ENCODE measurements at places on chromosomes 5 and 9.

GRCh38 chr9:134620751-134621557 lies 20.6 kb upstream of the COL5A1 start:
- peak; percentile 45 for DNase-seq

DNA sequence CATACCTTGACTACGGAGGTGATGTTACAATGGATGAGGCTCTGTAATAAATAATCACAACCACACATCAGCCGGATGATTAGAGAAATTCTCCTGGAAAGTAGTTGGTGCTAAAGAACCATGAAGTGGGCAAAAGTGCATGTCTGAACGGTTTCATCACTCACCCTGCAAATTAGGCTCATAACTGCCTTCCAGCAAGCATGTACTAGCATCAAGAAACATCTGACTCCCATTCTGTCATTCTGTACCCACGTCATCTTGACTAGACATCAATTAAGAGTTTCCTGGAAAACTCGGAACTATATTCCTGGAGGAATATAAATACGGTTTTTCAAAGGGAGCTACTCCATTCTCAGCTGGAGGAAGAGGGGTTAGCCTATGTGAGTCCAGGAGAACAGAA lies 52.2 kb downstream of the HSD17B3 start:
- no peak for DNase-seq

DNA sequence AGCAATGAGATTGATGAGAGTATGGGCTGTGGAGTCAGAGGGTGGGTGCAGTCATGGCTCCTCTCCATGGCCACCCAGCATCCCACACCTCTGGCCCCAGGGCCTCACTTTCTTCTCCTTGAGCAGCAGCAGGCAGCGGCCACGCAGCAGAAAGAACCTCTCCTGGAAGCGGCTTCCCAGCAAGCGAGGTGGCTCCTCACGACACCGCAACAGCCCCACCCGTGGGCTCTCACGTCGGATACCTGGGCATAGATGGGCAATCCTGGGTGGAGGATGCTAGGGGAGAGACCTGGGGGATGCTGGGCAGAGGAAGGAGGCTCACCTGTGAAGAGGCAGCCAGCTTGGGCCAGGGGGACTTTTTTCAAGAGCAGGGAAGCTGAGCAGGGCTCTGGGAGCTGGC lies 5.2 kb upstream of the FCHSD1 start:
- peak; percentile 37 for DNase-seq

GRCh38 chr9:136695955-136696354 lies 8.7 kb upstream of the AGPAT2 start:
- no peak for DNase-seq

- DNase-seq, result no peak
Measured at GRCh38 chr5:103539376-103540330, 22.9 kb downstream of the NUDT12 start.

- DNase-seq, result no peak
Measured at GRCh38 chr5:56523790-56524575, 290.9 kb upstream of the ANKRD55 start.

DNA sequence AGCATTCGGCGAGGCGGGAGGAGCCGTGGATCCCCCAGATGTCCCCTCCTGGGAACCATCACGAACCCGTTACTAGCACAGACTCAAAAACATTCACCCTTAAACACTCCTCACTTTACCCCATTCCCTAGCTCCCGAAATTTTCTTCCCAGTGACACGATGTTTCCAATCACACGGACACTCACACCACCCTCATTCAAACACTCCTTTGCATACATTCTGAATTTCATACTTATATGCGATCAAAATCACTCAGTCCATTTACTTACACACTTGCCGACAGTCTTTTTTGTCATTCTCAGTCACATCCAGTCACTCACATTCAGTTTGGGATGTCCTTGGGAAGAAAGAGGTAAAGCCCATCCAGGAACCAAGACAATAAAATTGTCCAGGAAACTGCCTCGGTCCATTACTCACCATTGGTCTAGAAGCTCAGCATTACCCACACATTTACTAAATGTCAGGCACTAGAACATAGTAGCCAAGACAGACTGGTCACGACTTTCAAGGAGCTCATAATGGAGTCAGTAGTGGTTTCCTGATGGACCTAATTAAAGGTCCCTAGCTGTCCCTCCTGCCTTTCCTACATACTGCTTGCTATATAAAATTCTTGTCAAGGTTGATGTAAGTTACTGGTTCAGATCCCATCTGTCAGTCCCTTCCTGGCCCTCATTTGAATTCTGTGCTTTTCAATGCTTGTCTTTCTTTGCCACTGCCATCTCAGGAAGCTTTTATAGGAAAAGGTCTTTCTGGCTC lies 574 bp downstream of the SLC35A4 start:
- DNase-seq, result no peak

Measured in upper lobe of left lung (tissue), 6 donors.